ENCODE measurements at places on chromosomes 3 and 15.

DNA sequence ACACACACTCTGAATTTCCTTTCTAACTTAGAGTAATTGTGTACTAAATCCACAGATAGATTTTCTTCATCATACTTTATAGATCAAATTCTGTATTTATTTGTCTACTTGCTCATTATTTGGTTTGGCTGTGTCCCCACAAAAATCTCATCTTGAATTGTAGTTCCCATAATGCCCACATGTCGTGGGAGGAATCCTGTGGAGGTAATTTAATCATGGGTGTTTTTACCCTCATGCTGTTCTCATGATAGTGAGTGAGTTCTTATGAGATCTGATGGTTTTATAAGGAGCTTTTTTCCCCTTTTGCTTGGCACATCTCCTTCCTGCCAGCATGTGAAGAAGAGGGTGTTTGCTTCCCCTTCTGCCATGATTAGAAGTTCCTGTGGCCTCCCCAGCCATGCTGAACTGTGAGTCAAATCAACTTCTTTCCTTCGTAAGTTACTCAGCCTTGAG is 198.3 kb upstream of the TGFBR2 start:
- no peak for DNase-seq

DNA sequence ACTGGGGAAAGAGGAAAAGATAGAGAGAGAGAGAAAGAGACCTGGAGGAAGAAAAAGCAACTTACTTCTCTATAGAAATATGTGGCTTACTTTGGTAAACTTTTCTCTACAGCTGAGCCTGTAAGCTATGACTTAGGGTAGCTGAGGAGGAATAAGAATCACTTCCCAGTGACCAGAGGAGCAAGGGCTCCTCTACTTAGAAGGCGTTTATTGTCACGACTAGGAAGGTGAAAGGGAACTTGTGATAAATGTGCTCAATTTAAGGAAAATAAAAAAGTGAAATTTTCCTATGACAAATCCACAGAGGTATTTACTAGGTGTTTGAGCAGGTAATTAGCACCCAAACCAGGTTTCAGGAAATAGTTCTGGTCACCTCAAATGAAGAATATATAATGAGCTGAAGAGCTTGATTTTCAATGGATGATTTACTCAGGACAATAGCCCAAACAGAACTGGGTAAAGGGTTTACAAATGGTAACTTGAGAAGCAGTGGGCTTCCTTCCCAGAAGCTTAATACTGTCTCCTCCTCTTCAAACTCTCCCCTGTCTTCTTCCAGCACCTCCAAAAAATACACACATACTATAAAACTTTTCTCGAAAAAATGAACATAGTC is 46.1 kb downstream of the SOX2 start:
- DNase-seq = no peak

DNA sequence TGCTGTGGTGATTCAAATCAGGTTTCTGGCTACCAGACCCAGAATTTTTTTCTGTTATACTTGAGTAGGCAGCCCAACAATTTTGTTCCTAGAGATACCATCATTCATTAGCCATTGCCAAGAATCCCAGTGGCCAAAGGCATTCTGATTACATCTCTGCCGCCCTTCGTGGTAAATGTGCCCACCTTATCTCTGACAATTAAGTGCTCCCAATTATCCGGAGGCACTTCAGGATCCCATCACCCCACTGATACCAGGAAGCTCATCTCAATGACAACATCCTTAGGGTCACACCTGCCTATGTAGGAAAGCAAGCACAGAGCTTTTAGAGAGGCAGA is 43.2 kb upstream of the RPL35A start:
- DNase-seq = no peak

DNA sequence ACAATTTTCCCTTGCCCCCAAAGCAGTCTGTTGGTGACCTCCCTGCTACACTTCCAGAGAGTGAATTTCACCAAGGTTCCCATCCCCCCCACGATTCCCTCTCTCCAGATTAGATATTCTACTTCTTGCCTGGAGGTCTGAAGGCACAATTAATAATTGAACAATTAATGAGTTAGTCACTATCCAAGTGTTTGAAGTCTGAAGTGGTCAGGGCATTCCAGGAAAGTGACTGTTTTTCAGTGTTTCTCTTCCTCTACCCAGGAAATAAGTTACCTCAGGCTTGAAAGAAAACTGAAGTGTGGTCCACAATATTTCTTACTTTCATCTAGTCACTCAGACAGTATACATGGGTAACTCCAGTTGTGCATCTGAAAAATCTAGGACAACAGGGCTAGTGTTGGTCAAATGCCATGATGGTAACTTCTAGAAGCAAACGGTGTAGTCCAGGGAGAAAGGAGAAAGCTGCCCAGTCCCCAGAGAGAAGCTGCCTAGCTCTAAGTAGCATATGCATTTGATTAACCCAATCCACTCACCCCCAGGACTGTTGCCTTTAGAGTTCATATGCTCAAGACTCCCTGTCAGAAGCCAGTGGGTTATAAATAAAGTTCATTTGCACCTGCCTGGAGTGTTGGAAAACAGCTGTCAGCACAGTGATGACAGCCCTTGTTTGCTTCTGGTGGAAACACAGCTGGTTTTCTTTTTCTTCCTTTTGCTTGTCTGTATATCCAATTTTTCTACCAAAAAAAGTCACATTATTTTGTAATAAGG is 2.3 kb upstream of the TM4SF4 start:
- no peak for DNase-seq

DNA sequence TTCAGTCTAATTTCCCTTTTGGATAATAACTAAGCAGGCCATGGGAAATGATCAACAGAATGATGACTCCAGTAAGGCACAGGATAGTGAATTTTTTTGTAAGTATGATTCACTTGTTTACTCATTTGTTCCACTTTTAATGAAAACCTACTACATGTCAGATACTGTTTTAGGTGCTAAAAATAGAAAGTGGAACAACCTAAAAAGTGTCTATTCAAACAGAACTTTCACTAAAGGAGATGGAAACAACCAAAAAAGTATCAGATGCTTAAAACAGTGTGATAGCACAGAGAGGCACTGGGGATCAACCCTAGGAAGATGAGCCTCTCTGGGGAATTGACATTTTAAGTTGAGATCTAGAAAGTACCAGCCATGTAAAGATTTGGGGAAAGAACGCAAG is 11.1 kb downstream of the RYK start:
- no peak for DNase-seq

DNA sequence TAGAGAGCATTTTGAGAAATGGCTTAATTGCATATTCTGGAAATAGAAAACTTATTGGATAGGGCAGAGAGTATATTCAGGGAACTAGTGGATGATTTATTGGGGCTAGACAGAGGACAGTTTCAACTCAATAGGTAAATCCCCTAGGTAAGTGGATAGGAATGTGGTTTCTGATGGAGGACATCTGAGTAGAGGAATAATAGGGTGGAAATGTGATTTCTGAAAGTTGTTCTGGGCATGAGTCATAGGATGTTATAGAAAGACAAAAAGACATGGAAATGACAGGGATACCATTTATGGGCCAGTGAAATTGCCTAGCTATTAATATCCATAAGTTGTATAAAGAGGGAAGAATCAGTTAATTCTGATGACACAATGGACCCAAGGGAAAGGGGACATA is 563.3 kb upstream of the GOLIM4 start:
- no peak for DNase-seq

- no peak for DNase-seq
Observed at GRCh38 chr3:39577541-39577940, 110.1 kb downstream of the MOBP start.

GRCh38 chr3:46478341-46478740 is 13.6 kb upstream of the LTF start:
- no peak for DNase-seq

- DNase-seq = no peak
Observed at GRCh38 chr3:22536541-22536940, 666.6 kb upstream of the UBE2E2 start.

- no peak for DNase-seq
Observed at GRCh38 chr3:41323467-41324155, 124.3 kb downstream of the CTNNB1 start.

- no peak for DNase-seq
Observed at GRCh38 chr15:78175330-78175729, 26.2 kb downstream of the IDH3A start.

GRCh38 chr3:100957261-100957986 is 35.8 kb downstream of the ABI3BP start:
- DNase-seq = no peak

- DNase-seq = no peak
Observed at GRCh38 chr3:113055201-113055600, 64.4 kb downstream of the GTPBP8 start.

GRCh38 chr3:171181907-171182690 is 155.6 kb upstream of the SLC2A2 start:
- no peak for DNase-seq

GRCh38 chr3:153633407-153633806 is 471.4 kb downstream of the RAP2B start:
- DNase-seq = no peak

- DNase-seq = no peak
Observed at GRCh38 chr3:190558316-190558715, 44.4 kb downstream of the IL1RAP start.

DNA sequence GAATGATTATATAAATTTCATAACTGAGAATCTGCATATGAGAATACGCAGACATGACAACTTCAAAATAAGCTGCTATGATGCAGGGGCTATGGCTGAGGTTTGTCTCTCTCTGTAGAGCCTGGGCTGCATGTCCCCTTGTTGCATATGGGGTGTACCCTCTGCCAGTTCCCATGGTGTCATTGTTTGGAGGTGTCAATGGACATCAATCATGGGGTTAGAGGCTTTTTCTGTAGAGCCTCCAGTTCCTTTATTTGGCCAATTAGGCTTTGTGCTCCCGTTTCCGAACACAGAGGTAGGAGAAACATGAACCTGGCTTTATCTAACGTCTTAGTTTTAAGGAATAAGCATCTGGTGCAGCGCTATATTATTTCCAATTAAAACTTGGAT is 77.3 kb upstream of the RARB start:
- DNase-seq = no peak

DNA sequence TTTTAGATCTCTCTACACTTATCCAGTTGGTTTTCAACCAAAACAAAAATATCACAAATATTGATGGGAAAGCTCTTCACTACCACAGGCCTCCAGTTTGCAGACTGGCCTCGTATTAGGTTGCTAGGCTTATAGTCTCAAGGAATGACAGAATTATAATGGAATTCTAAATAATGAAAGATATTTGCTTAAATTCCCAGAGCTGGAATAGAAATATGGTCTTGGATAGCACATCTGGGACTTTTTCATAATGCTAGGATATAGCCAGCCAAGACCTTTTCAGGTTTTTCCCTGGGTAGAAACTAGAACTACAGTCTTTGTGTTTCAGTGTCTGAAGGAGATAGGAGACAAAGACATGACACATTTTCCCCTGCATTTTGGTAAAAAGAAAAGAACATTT is 121.9 kb upstream of the STAC start:
- no peak for DNase-seq

- DNase-seq = no peak
Observed at GRCh38 chr3:111548092-111548491, 6.1 kb downstream of the CD96 start.

DNA sequence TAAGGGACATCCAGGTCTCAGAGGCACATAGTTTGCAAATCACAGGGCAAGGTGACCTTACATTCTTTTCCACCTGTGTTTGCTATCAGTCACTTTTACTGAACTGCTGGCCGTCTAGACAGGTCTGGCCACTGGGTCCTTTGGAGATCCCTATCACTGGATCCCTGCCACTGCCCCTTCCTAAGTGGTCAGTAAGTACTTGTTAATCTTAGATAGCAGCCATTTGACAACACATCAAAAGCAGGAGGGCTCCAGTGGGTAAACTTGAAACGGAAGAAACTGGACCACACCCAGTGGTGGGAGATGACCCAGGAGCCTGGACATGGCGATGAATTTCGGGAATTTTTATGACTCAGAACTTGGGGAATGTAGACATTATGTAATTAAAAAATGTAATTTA is 28.9 kb upstream of the RASGRP1 start:
- DNase-seq = no peak

DNA sequence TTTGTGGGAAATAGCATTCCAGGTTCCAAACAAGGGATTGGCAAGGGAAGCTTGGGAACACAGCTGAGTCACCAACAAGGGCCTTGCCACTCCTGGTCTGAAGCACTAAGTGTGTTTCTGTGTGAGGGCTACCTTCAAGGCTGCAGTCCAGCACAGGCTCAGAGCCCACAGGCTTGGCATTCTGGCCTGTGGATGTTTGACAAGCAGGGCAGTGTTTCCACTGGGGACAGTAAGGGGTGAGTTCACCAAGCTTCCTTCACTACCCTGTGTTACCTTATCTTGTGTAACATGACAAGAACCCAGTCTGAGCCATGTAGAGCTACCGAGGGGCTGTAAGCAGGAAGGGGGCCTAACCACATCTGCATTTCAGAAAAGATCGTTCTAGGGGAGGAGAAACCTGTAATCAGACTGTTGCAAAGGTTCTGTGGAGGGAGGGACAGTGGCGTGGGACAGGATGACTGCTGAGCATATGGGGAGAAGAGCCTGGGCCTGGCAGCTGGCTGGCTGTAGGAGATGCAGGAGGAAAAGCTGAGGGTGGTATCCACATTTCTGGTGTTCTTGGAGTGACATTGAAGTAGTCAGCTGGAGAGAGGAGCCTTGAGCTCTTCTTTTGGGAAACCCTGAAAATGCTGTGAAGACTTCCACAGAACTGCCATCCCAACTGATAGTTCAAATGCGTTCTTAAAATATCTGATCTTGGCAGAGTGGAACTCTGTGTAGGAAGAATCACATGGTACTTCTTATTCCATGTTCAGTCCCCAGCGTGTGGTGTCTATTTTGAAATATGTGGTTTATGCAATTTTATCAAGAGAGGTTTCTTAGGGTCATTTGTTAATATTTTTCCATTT is 61.3 kb downstream of the CTDSPL start:
- peak; percentile 85 for DNase-seq

- DNase-seq = no peak
Observed at GRCh38 chr15:101458908-101459578, 30.5 kb downstream of the PCSK6 start.

DNA sequence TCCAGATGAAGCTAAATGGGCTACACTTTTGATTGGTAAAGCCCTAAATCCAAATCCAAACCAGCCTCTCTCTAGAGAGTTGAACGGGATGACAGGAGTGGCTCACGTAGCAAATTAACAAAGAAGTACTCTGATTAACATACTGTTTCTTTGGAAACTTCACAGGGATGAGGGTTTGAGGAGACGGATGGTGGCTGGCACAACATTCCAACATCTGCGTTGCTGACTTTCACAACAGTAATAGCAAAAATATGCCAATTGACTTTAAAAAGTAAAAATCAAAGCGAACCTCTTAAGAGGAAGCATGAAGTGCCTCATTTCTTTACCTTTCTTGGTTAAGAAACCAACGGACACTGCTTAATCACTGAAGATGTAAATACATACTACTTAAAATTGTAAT is 181.4 kb downstream of the TBL1XR1 start:
- no peak for DNase-seq
